ENCODE measurements at places on chromosomes 7 and 10. TPM values are rescaled to one million over a fixed set of nuclear protein-coding genes. Genes with fewer than 3 reads are reported as not detected.

- DNase-seq: peak; percentile 36
These were observed 3.4 kb downstream of the CAV1 start for GRCh38 chr7:116528008-116528789.

The ARMH3 gene
- total RNA-seq: 25.1 TPM

- DNase-seq: no peak
These were observed 247.8 kb upstream of the FOXK1 start for GRCh38 chr7:4434306-4434705.

The FGFR2 gene
- 25.6 TPM for total RNA-seq

GRCh38 chr7:129773328-129773731, 161.8 kb downstream of the NRF1 start:
- no peak for DNase-seq

GRCh38 chr10:112721080-112721698, 228.9 kb upstream of the TCF7L2 start:
- DNase-seq: peak; percentile 50

The CPN1 gene
- total RNA-seq: not detected

GRCh38 chr7:100221231-100221718, 1.5 kb downstream of the PVRIG start:
- DNase-seq: no peak

DNA sequence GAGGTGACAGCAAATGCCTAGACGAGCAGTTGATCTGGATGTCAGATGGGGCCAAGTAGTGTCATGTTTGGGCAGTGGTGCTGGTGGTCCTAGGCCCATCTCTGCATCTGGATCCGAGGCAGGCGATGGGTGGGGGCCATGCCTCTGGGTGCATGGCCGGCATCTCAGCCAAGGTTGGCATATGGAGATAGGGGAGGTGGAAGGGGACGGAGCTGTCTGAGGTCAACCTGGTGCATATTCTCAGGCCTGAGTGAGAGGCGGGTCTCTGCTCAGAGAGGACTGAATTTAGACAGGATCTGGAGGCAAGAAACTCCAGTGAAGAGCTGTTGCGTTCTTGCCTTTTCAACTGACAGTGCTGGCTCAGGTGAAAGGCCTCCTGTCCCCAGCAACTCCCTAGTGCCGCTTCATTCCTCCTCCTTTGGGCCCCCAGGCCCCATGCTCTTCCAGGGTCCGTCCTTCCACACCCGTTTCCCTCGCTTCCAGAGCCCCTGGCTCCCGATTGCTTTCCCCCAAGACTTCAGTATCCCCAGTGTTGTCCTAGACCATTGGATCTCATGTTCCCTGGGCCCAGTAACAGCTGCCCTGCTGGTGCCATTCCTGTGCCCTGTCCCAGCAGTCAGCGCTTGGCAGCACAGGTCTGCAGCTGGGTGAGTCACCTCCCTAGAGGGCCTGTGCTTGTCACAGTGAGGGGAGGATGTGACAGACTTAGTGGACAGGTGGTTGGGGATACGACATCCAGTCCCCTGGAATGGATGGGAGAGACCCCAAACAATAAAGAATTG, 32.6 kb downstream of the GBX1 start:
- no peak for DNase-seq

- DNase-seq: no peak
These were observed 1005.0 kb downstream of the LRMDA start for GRCh38 chr10:76436401-76436811.

The ESYT2 gene
- 57.5 TPM for total RNA-seq

GRCh38 chr7:22578007-22578733, 78.2 kb upstream of the STEAP1B start:
- DNase-seq: no peak

The TIMM23B gene
- total RNA-seq: 7.7 TPM

- DNase-seq: no peak
These were observed 9.2 kb downstream of the NEBL start for GRCh38 chr10:20887706-20888555.

DNA sequence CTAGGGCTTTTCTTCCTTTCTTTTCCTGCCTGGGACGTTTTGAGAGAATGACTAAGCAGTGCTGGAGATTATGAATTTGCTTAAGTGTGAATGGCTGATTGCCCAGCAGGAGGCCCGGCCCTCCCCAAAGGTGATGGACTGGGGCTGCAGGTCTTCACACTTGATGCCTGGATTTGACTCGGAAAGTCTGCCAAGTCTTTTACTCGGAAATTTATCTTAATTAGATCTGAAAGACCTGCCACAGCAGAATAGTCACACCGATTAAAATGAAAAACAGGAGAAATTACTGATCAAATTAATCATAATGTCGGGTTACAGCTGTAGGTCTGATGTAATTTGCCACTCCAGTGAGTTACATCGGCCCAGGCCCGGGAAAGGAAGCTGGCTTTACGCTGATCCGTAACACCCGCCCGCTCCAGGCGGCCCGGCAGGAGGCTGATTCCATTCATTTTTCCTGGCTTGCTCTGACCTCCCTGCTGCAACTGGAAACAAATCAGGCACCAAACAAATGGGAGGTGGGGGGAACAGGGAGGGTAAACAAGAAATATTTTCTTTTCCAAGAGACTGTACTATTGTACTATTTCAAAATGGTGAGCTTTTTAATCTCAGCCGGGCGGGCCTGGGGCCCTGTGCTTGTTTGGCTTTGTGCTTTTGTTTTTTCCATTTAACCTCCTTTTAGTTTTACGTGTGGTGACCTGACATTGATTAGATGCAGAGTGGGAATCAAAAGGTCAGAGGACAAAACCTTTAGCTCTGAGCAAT, 212.4 kb upstream of the YAE1 start:
- DNase-seq: no peak

The MYO1G gene
- total RNA-seq: 3.6 TPM

DNA sequence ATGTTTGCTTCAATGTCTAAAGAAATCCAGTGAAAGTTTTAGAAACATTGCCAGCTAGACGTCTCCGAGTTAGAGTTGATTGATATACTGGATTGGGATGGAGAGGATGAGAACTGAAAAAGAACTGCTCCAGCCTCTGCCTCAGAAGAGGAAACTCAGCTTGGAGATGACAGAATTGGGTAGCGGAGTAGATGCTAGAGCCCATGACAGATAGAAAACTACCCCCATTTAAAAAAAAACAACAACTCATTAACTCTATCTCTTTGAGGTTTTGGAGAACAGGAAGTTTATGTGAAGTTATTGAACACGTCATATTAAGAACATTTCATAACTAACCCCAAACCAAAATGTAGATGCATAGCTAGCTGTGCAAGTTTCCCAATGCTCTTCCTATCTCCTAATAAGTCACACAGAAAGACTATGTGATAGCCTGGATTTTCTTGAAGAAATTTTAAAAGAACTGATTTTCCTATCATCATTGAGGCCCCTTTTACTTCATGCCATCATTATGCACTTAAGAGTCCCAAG, 28.3 kb upstream of the AFAP1L2 start:
- no peak for DNase-seq

The ANLN gene
- total RNA-seq: 21.2 TPM

GRCh38 chr7:73606801-73607691, 17.3 kb downstream of the MLXIPL start:
- DNase-seq: peak; percentile 61

DNA sequence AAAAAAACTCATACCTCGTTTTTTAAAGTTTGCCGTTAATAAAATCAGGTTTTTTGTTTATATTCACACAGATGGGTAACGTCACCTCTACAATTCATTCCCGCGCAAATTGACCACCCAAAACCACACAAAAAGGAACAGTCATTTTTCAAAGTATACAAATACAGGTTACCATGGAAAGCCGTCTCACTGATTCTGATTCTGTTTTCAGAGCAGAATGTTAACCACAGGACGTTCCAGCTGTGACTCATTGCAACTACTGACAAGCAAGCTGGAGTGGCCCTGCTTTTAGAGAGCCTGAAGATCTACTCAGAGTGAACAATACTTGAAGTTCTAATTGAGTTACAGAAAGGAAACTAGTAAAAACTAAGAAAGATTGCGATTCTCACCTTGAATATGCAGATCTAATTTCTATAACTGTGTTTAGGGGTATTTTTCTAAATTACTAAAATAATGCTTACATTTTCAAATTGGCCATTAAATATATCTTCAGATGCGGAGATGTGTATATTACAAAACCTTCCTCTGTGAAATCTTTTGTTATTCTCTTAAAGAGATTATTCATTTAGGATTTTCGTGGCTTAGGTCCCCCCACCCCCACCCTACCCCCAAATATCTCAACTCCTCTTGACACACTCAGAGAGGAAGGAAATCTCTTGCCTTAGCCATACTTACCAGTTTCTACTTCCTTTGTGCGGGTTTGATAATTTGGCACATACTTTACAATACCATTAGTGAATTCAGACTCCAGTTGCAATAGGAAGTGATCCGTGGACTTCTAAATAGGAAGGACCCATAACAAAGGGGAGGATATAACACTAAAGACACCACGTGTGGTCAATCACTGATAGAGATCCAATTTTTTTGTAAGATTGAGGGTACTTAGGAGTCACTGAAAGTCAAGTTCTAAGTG, 106.0 kb downstream of the CUBN start:
- DNase-seq: peak; percentile 57

GRCh38 chr10:75430000-75430763, 1.2 kb upstream of the LRMDA start:
- DNase-seq: peak; percentile 73

- DNase-seq: no peak
These were observed 25.6 kb downstream of the TAS2R41 start for GRCh38 chr7:143503261-143503660.

DNA sequence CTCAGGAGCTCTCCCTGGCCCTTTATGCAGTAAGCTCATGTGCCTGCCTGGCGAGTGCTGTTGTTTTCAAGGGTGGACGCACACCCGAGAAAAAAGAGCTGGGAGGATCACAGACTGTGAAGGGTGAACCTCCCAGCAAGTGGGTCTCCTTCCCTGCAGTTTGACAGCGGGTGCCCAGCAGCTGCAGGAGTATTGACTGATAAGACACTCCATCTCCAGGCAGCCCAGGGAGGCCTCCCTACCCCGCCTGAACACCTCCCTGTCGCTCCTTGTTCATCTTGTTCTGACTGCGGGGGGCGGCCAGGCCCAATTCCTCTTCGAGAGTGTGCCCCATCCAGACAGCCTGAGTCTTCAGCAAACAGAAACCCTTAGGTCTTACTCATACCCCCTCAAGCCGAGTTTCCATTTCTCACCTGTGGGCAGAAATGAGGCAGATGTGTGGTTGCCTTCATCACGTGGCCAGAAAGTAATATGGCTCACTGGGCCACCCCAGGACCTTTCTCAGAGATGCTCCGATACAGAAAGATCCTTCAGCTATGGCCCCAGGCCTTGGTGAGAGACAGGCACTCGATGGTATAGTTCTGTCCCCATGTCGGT, 17.2 kb downstream of the MDH2 start:
- DNase-seq: no peak

The CDK14 gene
- total RNA-seq: 4.9 TPM

DNA sequence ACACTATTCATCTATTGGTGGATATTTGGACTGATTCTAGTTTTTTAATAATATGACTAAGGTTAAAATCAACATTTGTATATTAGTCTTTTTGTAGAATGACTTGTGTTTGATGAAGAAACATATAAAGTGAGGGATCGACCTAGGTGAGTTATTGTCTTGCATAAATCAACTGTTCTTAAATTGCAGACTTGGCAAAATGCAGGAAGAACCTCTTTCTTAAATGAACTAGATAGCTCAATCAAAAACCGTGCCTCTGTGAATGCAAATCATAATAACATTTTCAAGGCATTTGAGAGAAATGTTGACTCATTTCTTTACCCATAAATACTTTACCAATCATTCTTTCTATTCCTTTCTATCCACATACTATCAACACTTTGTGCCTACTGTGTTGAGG, 101.5 kb upstream of the ANK3 start:
- no peak for DNase-seq

DNA sequence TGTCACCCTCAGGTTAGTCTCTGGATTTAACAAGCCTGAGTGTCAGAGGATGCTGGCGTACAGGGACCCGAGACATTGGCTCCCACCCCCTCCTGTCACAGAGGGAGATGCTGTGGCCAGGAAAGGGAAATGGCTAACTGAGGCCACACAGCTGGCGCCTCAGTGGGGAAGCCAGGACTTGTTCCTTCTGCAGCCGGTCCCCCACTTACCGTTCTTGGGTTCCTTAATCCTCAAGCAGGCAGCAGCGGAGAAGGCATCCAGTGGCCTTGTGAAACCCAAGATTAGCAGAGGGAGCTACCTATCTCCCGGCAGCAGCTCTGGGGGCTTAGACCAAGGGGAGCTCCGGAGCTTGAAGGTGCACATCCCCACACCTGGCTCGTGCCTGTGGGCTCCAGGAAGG, 65.4 kb downstream of the NEURL1 start:
- DNase-seq: no peak

- DNase-seq: peak; percentile 25
These were observed 812.2 kb downstream of the GRM8 start for GRCh38 chr7:126440542-126440941.

DNA sequence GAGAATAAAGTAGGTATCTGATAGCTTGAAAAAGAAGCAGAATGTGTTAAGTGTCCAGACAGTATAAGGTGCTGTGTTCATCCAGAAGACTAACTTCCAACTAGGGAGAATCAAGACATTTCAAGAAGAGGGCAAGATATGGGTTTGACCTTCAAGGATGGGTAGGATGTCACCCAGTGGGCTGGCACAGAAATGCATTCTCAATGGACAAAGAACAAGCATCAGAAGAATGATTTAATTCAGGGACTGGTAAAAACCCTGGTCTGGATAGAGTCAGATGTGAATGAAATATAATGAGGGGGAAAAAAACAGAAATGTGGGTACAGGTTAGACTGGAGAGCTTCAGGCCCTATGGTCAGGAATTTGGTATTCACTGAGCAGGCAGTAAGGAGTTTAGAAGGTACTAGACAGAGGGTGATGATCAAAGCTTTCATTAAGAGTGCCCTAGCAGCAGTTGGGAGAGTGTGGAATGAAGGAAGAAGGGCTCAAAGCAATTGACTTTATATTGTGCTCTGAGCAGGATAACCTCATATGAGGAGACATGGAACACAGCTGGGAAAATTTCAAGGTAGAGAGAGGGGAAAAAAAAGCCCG, 180.7 kb upstream of the ANK3 start:
- DNase-seq: no peak

GRCh38 chr10:122168598-122169394, 102.3 kb upstream of the BTBD16 start:
- no peak for DNase-seq

The ACSM6 gene
- not detected for total RNA-seq

DNA sequence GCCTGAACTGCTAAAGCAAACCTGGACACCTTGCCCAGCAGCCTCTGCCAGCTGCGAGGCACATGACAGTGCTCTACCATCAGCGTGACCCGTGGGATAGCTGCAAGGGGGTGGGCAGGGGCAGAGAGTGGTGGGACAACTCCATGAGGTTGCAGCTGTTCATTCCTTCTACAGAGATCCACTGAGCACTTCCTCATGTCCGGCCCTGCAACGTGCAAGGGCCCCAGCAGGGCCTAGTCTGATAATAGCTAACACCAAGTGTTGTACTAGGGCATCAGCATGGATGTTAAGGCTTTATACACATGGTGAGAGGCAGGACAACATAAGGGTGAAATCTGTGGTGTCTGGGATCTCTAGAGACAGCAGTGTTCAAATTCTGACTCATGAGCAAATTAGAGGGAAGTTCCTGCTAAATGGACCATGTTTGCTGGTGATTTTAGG, 14.3 kb downstream of the NOD1 start:
- no peak for DNase-seq

GRCh38 chr7:30193336-30193943, 58.7 kb downstream of the MTURN start:
- DNase-seq: no peak
